Stimulated activated CD4-positive, alpha-beta T cell treated with anti-CD3 and anti-CD28 coated beads, Interleukin-1b, Interleukin-23, amount 100 ng/mL, for 1 hour (primary cell): ENCODE measurements at places on chromosomes 2 and 18.

DNA sequence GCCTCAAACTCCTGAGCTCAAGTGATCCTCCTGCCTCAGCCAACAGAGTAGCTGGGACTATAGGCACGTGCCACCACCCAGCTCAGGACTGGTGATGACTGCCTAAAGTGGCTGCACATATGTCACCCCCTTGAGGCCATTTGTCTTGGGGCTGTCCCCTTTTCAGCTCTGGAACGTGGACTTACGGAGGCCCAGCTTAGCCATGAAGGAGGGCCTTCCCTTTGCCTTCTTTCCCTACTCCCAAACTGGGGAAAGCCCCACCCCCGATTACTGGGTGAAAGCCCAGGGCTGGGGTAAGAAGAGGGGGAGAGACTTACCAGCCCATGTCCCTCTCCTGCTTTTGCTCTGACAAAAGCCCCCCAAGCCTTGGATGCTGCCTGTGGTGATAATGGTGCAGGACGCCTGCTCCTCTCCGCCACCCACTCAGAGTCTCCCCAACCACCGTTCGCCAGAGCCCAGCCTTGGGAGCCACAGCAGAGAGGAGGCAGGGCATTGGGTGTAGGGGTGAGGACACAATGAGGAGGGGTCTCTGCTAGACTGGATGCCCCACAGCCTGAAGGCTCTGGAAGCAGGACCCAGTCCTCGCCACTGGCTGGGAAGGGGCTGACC lies 2.5 kb upstream of the DUSP2 start:
- DNase-seq = no peak

DNA sequence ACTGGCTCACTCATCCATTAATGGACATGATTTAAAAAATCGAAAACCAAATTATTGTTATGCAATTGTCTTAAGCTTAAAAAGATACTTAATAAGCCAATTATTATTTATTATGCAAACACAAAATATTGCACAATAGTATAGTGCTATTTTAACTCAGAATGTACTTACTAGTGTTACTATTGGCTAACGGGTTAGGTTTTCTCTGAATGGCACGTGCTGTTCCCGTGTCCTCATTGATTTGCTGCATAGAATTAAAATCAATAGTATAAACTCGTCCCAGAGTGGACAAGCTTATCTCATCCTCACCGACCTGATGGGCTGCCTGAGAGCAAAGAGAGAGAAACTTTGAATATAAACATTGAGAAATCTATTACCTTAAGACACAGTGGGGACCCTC lies 91.2 kb upstream of the DNER start:
- DNase-seq = no peak

DNA sequence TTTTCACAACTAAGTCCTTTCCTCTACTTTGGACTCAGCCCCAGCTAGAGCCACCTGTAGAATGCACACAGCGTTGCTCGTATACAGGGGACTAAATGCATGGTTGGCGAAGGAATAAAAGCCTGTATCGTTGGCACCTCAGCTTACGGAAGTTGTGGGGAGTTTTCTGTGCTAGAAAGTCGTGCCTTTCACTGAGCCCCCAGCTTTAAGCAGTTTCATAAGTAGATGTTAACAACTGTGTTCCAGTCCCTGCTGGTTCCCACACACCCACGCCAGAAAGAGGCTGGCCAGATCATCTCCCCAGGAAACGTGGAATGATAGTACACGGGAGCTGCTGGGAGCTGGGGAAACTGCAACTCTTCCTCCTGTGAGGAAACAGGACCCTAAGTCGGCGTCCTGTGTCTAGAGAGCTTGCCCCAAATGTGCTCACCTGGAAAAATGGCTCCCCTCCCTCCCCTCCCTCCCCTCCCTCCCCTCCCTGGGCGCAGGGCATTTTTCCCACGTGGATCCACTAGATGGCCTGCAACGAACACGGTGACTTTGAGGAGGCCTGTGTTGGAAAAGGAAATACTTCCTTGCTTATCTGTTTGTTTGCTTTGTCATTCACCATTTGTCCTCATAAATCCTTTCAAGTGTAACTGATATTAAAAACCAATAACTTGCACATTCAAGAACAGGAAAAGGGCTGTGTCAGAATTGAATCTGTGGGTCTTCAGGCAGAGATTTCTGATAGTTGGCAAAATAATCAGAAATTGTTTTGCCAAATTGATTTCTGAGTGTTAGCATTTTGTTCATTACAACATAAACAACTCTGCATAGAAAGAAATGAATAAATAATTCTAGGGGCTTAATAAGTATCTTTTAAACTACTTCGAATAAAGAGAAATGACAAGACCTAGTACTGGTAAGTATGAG lies 43.9 kb upstream of the RFX8 start:
- no peak for DNase-seq

DNA sequence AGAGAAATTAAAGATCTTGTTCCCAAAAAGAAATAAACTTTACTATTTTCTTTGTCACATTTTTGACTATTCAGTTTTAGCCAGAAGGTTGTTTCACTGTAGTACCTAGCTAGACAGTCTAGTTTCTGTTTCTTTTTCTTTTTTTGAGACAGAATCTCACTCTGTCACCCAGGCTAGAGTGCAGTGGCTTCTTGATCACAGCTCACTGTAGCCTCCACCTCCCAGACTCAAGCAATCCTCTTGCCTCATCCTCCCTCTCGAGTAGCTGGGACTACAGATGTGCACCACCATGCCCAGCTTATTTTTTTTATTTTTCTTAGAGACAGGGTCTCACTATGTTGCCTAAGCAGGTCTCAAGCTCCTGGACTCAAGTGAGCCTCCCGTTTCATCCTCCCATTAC lies 2.2 kb downstream of the RBM45 start:
- DNase-seq = no peak

DNA sequence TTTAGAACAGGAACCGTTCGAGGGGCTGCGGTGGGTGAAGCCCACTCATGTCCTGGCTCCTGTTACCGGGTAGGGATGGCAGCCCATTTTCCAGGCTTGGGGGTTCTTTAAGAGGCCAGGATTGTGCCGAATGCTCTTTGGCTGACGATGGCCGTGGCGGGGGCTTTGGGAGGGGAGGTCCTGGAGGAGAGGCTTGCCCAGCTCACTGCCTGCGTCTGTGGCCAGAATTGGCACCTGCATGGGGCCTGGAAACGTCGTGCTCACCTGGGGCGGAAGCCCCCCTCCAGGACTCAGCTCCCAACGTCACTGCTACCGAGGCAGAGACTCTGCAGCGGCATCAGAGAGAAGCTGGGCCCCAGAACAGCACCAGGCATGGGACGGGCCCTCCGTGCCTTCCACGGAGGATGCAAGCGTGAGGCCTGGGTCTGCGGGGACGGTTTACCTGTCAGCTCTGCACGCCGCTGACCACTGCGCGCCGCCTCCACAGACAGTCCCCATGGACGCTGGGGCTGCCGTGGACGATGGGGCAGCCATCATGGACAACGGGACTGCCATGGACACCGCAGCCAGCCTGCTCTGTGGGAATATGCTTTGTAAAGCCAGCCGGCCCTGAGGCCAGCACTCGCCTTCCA lies 82.9 kb downstream of the NFATC1 start:
- no peak for DNase-seq
